ENCODE measurements at places on chromosomes 7 and 10.

DNA sequence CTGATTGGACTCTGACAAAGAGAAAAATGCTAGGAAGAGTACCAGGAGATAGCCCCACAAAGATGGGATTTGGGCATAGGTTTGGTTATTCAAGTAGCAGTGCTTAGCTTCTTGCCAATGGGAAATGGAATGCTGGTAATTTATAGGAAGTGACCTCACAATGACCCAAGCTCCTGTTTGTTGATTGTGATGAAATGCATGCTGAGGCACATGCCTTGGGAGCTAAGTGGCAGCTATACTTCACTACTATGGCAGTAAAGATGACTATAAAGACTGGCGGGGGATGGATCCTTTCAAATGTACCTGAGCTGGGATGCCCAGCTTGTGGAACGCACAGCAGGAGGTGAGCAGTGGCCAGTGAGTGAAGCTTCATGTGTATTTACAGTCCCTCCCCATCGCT is 153.8 kb downstream of the ZNF22 start:
- no peak for DNase-seq

- DNase-seq: no peak
Measured at GRCh38 chr10:6603142-6604125, 23.4 kb upstream of the PRKCQ start.

DNA sequence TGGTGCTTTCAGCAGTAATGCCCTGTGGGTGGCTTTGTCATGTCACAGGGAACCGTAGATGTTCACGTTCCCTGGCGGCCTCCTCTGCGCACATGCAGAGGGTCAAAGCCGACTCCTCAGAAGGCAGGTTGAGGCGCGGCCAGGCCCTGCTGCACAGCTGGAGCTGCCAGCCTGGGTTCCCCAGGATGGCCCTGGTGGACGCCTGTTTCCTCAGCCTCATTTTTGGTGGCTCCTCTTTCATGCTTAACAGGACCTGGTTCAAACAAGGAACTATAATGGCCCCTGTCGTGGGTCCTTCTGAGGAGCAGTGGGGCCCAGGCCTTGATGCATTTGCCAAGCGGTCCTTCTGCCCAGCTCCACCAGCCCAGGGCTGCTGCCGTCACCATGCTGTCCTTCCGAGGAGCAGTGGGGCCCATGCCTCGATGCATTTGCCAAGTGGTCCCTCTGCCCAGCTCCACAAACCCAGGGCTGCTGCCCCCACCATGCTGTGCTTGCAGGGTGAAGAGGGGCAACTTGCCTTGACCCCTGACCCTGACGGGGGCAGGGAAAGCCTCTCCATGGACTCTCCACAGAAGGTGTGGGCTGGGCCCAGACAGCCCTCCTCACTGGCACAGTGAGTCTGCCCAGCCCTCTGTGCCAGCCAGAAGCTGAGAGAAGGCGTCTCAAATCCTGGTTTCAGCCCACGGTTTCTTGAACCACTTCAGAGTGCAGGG is 338.2 kb downstream of the TCERG1L start:
- no peak for DNase-seq

DNA sequence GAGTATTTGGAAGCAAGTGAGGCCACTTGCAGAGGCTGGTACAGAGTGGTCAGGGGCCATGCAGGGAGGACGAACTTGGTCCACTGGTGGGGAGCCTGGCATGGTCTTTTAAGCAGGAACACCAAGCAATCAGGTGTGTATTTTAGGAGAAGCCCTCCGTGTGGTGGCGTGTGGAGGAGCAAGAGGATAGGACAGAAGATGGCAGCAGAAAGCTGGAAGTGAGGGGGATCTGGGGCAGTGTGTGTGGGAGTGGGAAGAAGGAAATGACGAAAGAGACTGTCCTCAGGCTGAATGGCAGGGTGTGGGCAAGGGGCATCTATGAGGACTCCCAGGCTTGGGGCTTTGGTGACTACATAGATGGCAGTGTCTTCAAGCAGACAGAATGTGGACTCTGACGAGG is 51.2 kb downstream of the TEX36 start:
- DNase-seq: no peak

DNA sequence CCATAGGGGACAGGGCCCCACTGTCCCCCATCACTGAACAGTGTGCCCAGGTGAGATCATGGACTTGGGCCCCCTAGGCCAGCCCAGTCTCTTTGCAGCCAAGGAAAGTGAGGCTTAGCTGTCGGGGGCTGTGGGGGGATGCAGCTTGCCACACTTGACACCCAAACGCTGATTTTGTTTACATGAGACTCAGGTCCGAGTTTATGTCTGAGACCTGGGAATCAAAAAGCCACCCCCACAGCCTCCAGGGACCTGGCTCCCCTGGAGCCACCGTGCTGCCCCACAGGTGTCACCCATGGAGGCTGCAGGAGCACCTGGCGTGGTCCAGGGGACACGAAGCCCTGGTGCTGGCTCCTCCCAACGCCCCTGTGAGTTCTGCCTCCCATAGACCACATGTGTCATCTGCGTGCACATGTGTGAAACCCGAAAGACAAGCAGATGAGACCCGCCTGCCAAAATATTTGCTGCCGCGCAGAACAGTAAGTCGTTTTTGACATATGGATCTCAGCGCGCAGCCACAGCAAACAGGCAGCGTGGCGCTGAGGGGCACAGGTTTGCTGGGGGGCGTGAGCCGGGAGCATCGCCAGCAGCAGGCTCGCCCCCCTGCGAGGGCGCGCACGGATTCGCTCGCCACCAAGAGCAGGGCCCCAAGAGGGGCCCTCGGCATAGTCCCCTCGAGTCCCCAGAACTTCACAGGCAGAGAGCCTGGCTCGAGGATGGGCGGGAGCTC is 112.3 kb downstream of the LHPP start:
- DNase-seq: no peak

GRCh38 chr10:67539312-67539711 is 156.7 kb downstream of the CTNNA3 start:
- no peak for DNase-seq

DNA sequence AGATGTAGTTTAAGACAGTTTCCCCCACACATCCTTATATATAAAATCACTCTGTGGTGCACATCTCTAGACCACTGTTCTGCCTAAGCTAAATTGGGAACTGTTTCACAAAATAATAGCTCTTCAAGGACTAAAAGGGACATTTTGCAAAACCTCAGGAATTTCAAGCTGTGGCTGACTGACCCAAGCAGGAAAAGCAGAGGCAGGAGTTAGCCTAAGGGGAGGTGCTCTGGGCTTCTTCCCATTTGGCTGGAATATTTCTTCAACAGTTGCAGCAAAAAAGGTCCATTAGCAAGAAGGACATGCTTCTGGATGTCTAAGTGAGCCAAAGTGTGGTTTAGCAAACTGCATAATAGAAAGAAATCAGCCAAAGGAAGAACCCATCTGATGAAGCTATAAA is 551.2 kb upstream of the ANKRD30A start:
- DNase-seq: no peak

- DNase-seq: no peak
Measured at GRCh38 chr10:124318811-124319210, 99.9 kb downstream of the OAT start.

DNA sequence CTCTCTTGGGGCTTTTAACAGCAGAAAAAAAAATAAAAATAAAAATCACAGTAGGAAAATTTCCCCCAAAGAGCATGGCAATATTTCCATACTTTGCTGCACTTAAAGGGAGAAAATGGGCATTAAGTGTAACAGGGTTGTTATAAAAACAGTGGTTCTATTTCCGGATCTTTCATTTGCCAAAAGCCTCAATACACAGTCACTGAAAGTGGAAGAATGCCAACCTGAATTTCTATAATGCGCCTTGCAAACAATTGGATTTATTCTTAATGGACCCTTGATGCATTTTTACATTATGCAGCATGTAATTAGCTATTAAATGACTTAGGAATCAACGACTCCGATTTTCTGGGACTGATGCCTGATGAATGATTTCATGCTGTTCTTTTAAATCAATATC is 127.6 kb upstream of the NANOS1 start:
- no peak for DNase-seq

Measured in H9 (cell line).